Suppressor macrophage treated with lipopolysaccharide for 1 hour (primary cell): ENCODE measurements at places on chromosomes 5 and 9.

DNA sequence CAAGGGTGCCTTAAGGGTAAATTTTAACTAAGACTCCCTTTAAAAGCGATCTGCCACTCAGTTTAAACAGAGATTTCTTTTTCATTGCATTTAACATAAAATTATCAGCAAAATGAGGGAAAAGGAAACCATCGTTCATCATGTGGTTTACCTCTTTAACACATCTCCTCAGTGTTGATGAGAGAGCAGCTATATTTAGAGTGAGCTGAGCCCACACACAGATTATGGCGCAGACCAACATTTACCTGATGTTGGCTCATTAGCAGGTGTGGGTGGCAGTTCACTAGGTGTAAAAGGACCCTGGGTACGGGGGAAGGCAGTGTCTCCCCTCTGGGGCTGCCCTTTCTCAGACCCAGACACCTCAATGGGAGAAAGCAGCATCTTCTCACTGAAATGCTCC, 149.8 kb downstream of the ENTREP1 start:
- no peak for DNase-seq

DNA sequence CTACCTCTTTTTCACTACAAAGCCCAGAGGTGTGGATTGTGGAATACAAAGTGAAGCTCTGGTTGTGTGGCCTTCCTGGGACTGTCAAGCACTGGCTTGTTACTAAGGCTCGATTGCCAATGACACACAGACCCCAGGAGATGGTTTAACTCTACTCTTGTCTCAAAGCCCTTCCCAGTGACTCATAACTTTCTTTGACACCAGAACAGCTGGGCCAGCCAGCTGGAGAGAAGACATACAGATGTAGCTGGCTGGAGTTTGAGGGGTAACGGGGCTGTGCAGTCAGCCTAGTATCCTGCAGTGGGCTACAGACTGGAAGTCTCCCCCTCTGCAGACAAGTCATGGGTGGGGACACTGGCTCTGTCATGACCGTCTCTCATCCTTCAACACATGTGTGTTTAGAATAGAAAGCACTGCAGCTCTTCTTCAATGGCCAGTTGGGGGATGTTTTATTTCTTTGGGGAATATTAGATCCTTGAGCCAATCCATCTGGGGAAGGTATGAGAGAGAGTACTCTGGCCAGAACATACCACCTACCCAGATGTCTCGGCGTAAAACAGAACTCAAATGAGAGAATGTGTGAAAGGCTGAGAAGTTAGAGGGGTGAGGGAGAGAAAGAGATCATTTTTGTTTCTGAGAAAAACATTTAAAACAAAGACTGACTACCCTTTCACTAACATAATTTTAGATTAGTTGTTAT, 53.3 kb downstream of the SEMA6A start:
- no peak for DNase-seq

GRCh38 chr5:128842241-128842640, 123.0 kb upstream of the SLC27A6 start:
- DNase-seq, result no peak

DNA sequence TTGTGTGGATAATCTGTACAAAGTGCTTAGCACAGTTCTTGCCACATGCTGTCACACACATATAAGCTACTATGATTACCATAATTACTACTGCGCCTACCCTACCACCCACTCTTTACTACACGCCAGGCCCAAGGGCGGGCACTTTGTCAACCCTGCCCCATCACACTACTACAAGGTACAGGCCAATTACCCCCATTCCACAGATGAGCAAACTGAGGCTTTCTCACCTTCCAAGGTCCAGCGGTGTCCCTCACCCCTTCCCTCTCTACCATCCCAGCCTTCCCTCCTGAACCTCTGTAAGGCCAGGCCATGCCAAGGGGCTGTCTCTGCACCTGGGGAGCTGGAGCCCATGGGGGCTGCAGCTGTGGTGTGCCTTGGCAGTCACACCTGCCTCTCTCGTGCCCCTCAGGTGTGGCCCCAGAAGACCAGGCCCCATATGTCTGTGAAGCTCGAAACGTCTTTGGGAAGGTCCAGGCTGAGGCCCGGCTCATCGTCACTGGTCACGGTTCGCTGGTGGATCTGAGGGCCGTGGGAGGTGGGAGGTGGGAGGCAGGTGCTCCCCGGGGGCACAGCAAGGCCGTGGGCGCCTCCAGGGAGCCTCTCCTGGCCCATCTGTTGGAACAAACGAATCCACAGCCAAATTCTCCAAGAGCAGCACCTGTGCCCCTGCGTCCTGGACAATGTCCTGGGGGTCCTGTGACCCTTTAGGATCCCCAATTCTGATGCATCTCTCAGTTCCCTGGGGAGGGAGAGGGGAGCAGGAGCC, 54.6 kb downstream of the HMCN2 start:
- DNase-seq, result no peak

DNA sequence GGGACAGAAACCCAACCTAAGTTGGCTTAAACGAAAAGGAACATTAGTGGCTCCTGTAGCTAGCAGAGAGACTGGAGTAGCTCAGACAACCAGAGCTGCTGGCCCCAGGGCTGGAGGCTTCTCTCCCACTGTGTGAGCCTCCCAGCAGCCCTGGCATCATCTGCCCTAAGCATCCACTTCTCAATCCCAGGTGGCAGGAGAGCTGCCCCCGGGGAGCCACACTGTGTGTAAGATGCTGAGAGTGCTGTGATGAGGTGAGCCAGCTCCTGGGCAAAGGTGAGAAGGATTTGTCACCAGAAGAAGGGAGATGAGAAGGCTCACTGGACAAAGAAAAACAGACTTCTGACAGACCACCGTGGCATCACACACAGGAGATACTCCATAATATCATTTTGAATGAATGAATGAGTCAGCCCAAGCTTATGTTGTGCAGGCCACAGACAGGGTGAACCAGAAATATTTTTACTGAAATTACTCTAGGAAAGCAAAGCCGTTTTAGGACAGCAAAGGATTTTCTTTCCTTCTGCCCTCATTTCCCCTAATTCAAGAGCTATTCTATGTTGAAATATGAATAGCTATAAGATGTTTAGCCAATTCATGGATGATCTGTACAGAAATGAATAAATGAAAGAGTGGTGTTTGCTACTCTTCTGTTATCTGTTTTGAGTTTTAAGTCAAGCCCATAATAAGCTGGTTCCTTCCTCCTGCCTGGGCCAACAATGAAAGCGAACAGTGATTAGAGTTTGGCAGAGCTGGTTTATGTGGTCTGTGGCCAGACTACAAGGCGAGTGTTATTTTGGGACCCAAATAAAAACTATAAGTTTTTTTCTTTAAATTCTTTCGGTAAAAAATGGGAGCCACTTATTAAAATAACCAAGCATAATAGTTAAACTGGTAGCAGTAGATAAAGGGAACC, 57.4 kb upstream of the ECM2 start:
- no peak for DNase-seq

DNA sequence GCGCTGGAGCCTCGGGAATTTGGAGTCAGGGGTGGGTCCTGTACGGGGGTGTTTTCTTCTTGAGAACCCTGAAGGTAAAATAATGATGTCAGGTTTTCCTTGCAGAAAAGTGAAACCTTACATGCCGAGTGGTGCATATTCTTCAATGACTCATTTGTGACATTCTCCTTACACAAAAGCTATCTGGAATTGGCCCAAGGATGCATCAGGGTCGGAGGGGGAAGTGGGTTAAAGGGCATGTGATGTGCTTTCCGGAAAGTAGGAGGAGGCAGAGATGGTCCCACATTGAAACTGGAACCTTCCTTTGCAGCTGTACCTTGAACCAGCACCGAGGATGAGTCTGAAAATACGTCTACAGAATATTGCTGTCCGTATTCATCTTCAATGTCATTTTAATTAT, 411.2 kb upstream of the IRX4 start:
- no peak for DNase-seq

GRCh38 chr5:159051421-159052282, 48.1 kb downstream of the EBF1 start:
- DNase-seq, result peak; percentile 55

DNA sequence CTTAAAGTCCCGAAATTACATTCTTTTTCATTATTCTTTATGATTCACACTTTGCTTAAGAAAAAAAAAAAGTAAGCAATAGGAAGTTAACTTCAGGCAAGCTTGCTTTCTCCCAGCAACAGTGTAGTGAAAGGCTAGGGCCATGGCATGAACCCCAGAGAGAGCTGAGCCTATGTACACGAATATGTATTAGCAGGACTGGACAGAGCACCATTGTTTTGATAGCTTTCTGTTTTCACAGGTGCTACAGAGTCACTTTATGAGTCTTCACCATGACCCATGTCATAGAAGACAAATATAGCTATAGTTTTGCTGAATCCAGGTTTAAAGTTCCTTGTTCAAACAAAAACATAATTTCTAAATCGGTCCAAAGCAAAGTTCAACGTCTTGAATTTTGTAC, 199.2 kb downstream of the ADAMTSL1 start:
- DNase-seq, result no peak

DNA sequence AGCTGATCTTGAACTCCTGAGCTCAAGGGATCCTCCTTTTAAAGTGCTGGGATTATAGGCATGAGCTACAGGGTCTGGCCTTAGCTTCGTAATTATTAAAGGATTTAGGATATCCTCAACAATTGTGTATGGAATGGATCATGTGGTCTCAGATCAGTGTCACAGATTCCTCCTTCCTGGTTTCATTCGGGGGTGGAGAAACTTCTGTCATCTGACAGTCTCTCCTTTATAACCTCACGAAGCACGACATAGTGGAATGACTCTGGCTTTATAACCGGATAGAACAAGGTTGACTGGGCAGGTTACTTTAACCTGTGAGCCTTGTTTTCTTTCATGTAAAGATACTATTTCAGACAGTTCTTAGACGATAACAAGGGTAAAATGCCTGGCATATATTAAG, 4.4 kb upstream of the GNG10 start:
- no peak for DNase-seq

GRCh38 chr9:113594484-113595299, 131.2 kb downstream of the RGS3 start:
- DNase-seq, result no peak

GRCh38 chr5:119943148-119943547, 313.8 kb downstream of the FAM170A start:
- DNase-seq, result peak; percentile 36

DNA sequence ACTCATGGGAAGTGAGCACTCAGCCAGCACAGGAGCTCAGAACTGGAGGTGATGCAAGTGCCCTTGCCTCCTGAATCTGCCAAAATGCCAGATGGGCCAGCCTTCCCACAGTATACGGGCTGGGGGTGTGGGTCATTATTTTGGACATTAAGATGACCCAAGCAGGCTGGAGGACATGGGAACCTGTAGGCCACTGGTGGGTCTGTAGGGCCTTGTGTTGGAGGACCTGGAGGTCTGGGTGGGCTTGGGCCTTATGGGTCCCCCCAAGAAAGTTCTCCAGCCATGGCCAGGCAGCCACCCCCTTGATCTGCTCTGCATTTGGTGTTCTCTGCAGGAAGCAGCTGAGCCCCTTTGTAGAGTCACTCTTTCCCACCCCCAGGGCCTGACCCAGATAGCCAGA, 71.0 kb upstream of the ANGPTL2 start:
- DNase-seq, result no peak

DNA sequence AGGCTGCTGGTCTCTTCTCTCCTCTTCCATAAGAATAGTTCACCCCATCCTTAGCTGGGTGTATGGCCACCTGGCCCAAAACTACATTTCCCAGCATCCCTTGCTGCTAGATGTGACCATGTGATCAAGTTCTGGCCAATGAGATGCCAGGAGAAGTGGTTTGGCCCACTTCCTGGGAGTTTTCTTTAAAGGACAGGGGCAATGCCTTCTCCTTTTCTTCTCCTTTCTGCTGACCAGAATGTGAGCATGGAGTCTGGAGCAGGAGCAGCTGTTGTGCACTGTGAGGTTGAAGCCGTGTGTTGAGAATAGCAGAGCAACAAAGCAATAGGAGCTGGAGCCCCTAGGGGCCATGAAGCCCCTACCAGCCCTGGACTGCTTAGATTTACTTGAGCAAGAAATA, 36.8 kb downstream of the C9orf50 start:
- peak; percentile 92 for DNase-seq

DNA sequence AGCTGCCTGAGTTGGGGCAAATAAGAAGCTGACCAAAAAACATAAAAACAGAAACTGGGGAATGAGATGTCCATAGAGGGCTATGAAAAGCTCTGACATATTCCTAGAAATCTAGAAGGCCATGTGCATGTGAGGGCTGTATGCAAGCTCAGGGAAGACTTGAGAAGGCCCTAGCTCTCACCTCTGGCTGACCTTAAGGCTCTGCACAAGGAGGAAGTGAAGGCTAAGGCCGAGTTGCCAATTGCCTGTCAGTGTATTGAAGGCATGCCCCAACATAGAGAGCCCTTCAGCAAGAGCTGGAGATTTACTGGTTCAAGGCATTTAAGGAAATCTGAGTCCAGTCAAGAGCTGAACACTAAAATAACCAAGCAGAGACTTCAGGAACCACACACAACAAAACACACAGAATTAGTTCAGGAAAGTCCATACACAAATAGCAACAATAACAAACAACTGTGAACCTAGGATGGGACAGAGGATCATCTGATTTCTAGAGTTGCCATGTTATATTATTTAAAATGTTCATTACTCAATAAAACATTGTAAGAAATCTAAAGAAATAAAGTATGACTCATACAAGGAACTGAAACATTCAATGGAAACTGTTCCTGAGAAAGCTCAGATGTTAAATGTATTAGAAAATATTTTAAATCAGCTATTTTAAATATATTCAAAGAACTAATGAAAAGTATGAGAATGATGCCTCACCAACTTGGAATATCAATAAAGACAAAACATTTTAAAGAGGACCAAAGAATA, 161.8 kb downstream of the AUH start:
- DNase-seq, result peak; percentile 63

- DNase-seq, result no peak
These were observed 192.8 kb upstream of the ANKH start for GRCh38 chr5:15064396-15064795.

GRCh38 chr9:86488794-86489193, 134.6 kb upstream of the TUT7 start:
- no peak for DNase-seq

DNA sequence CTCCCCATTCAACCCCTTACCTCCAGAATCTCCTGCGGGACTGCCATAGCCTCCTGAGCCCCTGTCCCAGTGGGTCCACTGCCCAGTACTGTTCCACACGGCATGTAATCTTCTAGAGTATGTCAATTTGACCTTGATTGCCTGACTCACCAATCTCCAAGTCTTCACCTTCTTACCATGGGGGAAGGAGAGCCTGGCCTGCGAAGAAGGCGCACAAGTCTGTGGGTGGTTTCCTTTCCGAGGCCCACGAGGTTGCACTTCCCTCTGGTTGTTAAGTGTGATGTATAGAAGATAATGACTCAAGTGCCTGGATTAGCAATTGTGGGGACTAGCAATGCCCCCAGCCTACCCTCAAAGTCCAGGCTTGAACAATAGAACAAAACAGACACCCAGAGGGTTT, 8.1 kb upstream of the TENT4A start:
- peak; percentile 91 for DNase-seq

- DNase-seq, result no peak
These were observed 366.9 kb upstream of the IRX2 start for GRCh38 chr5:3118340-3118739.

DNA sequence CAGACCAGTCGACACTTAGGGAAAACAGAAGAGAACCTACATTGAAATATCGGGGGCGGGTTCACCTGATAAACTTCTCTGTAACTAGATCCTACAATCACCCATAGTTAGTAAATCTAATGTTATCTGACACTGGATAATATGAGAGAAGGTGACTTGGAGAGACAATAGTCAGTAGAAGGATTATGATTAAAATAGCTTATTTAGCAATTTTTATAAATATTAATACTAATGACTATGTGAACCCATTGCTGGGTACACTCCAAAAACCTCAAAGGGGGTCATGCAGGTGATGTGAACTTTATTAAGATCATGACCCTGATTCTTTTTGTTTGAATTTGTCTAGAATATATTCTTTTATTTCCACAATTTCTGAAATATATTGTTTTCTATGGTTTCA, 164.1 kb upstream of the CCNH start:
- DNase-seq, result no peak
